ENCODE measurements at places on chromosomes 16 and 17.

DNA sequence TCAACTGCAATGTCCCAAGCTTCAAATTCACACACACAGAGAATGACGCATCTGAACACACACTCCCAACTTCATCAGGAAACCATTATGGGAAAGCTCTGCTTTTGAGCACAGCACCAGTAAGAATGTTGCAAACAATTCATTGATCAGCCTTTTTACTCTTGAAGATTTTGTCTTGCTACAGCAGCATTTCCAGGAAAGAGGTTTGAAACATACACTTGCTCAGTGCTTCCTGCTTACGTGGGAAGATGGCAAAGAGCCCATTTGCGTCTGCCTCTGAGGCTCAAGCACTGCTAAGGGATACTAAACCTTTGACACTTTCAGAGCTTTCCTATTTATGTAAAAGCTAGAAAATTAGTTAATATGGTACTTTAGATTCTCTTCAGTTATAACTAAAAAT is 77.2 kb upstream of the MON1B start:
- no peak for DNase-seq

- peak; percentile 88 for DNase-seq
Measured at GRCh38 chr17:42578282-42578869, 847 bp upstream of the PSMC3IP start.

GRCh38 chr16:88196471-88197400 is 186.0 kb upstream of the ZNF469 start:
- no peak for DNase-seq

DNA sequence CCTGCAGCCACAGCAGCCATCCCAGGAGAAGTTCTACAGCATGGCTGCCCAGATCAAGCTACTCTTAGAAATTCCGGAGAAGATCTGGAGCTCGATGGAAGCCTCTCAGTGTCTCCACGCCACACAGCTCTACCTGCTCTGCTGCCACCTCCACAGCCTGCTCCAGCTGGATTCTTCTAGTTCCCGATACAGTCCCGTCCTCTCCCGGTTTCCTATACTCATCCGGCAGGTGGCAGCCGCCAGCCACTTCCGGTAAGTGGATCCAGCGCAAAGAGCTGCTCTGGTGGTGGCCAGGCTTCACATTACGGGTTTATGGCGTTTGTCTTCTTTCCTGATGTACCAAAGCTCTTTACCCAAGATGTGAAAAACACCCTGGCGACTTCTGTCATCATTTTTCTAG is 3.6 kb downstream of the COG1 start:
- no peak for DNase-seq

DNA sequence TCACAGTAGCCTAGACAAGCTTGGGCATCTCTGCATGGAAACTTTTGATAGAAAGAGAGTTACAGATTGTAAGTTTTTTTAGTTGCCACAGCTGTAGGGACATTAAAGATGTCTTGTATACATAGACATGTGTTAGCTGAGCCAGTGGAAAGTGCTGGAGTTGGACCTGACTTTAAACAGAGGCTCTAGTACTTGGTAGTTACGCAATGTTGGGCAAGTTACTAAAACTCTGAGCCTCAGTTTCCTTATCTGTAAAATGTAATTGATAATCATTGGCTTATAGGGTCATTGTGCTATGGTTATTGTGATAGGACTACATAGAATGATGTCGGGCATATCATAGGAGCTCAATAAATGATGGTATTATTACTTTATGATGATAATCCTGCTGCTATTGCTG is 225.8 kb upstream of the CPHXL start:
- DNase-seq: no peak

DNA sequence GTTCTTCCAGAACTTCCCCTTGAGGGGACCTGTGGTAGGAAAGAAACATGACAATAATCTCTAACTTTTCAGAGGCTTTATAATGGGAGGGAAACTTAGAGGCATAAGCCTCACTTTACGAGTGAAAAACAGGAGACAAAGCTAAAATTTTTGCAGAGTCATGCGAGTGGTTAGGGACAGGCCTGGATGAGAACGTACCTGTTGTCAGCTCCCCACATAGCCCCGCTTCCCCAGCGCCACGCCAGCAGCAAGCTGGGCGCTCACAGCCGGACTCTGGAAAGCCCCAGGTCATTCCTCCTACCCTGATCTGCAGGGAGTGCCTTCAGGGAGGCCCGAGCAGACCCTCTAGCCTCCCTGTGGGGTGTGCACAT is 53.6 kb downstream of the LDHD start:
- DNase-seq: no peak

DNA sequence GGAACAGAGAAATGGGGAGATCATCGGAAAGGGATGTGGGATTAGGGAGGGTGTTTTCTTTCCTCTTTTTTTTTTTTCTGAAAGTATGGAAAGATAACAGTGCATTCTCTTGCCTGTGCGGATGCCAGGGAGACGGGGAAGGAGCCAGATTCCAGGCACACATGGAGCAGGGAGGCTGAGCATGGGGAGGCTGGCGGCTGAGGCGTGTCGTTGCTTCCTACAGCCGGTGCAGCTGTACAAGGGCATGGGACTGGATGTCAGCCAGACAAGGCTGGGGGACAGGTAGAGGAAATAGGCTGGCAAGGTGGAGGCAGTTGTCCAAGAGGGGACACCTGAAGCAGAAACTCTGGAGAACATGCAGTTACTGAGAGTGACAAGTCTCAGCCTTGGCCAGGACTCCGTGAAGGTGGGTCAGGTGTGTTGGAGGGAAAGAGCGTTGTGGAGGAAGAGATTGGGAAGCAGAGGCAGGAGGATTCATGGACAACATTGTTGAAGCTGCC is 16.6 kb upstream of the ADORA2B start:
- DNase-seq: no peak

DNA sequence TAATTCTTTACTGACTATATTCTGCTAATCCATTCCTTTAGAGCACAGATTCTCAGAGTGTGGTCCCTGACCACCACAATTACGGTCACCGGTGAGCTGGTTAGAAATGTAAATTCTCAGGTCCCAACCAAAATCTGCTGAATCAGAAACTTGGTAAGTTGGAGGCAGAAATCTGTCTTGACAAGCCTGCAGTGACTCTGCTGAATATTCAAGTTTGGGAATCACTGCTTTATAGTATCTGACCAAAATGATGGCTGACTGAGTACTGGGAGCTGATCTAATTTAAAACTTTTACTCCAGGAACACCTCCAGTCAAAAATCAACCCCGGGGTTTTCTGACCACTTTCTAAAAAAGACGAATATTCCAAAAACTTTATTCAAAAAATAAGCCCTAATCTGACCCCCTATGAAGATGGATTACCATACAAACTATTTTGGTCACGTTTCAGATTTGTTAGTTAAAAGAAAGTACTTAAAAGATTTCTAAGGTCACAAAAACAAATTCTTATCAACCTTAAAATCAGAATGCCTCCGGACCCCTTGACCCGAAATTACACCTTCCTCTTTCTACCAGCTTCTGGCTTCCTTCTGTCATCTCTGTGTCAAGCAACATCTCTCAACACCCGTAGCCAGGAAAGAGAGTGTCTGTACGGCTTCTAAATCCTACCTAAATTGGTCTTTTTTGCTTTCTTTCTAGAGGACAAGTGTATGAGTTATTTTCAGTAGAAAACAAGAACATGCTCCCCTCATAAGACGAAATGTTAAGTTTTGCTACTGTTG is 38.6 kb downstream of the CREBBP start:
- no peak for DNase-seq

DNA sequence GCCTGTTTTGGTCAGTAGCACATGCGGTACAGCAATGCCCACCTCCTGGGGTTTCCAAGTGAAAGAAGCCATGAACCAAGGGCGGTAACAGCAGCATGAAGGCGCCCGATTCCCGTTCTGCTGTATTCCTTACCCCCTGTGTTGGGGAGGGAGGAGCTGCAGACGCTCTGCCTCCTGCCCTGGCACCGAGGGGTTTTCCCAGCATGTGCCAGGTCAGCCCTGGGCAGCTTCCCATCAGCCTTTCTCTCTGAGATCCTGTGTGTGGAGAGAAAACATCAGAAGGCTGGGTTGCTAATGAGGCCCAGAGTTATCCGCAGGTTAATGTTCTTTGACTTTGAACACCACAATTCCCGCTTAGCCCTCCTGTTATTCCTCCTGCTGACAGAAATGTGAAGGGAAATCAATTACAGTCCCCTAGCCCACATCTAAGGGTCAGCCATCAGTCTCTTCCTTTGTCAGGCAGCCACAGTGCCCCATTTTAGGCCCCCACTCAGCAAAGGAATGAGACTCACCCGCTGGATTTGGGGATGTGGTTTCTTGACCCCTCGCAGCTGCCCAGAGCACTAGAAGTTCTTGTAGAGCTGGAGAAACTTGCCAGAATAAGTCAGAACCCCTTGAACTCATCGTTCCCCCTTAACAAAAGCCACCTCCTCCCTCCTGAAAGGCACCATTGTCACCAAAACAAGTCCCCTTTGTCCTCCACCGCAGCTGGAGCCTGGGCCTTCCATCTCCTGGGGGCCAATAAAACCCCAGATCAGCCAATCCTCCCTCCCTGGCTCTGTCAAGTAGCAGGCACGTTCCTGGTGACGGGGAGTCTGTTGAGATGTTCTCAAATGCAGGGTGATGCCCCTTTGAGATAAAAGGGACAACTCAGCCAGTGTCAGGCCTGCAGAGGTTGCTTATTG is 168.5 kb downstream of the KATNIP start:
- DNase-seq: no peak

DNA sequence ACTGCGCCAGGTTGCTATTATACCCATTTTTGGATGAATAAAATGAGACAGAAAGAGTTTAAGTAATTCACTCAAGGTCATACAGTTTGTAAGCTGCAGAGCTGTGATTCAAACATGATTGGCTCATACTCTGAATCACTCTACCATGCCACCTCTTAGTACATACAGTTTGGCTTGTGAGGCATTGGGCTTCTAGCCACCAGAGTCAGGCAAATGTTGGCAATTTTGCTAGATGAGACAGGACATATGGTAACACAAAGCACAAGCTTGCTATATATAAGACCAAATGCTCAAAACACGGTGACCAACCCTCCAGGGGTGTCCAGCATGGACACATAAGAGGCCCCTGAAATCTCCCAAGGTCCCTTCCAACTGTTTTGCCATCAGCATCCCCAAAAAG is 236.0 kb upstream of the IRX5 start:
- DNase-seq: peak; percentile 2

DNA sequence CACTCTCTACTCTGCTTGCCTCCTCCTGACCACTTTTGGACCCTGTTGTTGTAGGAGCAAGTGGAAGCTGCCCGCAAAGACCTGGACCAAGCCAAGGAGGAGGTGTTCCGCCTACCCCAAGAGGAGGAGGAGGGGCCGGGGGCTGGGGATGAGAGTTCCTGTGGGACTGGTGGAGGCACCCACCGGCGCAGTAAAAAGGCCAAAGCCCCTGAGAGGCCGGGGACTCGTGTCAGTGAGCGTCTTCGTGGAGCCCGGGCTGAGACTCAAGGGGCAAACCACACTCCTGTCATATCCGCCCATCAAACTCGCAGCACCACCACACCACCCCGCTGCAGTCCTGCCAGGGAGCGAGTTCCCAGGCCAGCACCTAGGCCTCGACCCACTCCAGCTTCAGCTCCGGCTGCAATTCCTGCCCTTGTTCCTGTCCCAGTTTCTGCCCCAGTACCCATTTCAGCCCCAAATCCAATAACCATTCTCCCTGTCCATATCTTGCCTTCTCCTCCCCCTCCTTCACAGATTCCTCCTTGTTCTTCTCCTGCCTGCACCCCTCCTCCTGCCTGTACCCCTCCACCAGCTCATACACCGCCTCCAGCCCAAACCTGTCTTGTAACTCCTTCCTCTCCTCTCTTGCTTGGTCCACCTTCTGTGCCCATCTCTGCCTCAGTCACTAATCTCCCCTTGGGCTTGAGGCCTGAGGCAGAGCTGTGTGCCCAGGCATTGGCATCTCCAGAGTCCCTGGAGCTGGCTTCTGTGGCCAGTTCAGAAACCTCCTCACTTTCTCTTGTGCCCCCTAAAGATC is 11.0 kb upstream of the PHKG2 start:
- DNase-seq: no peak

- DNase-seq: no peak
Measured at GRCh38 chr16:65469116-65469515, 347.3 kb upstream of the CDH11 start.

DNA sequence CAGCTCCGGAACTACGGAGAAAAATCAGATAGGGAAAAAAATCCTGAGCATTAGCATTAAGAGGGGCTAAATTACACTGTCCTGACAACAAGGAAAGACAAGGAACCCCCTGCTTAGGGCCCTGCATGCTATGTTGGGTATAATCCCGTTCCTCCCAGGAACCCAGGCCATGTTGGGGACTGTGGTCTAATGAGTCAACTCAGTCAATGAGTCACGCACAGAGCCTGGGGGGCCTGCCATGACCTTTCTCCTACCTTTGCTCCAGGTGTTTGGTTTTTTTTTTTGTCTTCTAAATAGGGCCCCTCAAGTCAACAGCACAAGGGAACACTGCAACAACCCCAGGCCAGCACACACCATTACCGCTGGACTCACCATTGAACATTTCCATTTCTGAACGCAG is 8.9 kb upstream of the ZNF200 start:
- no peak for DNase-seq

DNA sequence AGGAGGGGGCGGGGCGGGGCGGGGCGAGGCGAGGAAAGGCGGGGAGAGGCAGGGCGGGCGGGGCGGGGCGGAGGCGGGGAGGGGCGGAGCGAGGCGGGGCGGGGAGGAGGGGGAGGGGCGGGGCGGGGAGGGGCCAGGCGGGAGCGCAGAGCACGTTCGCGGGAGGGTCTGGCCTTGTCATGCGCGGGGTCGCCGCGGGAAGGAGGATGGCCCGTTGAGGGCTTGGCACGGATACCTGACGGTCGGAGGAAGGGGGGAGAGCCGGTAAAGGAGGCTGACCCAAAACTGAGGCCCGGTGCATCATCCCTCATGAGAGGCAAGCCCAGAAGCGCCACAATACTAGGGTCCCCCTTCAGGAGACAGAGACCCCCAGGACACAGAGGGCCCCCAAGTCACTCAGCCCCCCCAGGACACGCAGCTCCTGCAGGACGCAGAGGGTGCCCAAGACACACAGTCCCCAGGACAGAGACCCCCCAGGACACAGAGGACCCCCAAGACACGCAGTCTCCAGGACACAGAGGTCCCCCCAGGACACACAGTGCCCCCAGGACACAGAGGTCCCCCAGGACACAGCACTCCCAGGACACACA is 593 bp upstream of the WDR45B start:
- no peak for DNase-seq

DNA sequence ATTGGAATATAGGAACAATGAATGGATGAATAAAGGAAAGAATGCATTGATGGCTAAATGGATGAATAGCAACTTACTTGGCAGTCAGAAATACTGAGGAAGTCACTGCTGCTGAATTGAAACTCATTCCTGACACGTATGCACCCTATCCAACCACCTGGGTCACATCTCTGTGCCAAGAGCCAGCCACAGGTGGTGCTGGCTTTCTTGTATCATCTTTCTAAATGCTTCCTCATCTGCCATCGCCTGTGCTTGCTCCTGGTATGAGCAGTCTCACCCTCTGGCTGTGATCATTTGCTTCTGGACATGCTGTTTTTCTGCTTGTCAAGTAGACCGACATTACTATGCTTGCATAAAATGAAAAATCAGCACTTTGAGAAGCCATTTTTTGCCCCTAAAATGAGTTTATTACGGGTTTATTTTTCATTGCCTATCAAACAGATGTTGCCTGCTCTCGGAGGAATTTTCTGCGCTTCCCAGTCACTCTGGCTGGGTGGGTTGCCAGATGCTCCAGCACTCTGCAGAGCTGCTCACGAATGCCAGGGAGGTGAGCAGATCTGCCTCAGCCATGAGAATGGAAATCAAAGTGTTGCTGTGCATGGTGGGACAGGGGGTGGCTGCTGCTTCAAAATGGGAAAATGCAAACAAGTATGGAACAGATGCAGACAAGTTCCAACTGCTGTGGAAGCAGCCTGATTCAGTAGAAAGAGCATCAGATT is 1349.6 kb upstream of the CDH8 start:
- DNase-seq: no peak

GRCh38 chr16:27772093-27772825 is 222.3 kb downstream of the KATNIP start:
- DNase-seq: no peak

All from RKO (cell line).